ENCODE measurements at places on chromosomes 7 and 10. TPM values are rescaled to one million over a fixed set of nuclear protein-coding genes. Genes with fewer than 3 reads are reported as not detected.

Gene RBM20
- total RNA-seq, result not detected

Gene MCU
- total RNA-seq, result 14.0 TPM

DNA sequence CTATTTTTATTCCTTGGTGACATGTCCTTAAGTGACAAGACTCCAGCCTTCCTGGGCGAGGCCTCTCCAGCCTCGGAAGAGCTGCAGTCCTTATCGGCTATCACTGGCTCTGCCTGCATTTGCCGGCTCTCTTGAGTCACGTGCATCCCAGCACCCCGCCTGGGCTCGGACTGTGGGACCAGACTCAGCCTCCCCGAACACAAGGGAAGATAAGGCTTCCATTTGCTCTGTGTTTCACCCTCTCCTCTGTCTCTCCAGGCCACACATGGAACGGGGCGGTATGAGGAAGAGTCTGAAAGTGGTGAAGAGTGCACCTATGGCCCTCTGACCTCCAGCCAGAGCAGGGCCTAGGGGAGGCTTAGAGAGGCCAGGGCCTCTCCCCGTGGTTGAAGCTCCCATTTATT, 4.7 kb downstream of the GDF2 start:
- no peak for DNase-seq

Gene PVRIG
- total RNA-seq, result not detected

DNA sequence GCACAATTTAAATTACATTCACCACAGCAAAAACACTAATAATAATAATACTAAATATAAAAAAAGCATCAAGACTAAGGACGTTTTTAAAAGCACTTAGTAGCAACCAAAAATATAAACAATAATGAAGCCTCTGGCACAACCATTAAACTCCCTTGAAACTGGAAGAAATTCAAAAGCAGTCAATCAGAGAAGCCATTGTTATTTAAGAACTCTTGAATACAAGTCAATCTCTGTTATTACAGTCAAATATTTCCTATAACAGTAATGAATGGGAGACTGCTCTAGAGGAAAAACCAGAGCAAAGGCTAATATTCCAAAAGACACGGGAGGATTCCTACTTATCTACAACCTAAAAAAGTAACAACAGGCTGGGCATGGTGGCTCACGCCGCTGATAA, 164.2 kb downstream of the KMT2E start:
- DNase-seq, result no peak

DNA sequence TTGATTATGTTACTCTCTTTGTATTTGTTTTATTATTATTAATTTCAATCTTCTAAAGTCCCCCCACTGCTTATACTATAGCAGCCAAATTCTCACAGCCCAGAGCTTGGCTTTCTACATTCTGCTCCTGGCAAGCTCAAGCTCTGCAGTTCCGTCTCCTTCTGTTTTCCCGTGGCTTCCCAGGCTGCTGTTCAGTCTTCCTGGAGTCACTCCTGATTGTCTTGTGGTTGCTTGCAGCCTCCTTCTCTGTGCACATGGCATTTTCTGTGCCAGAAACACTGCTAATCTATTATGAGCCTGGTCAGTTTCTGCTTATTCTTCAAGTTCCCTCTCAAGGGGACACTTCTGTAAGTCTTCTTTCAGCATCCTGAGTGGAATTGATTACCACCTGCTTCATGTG, 533.7 kb upstream of the IGFBP3 start:
- DNase-seq, result no peak

- peak; percentile 97 for DNase-seq
Observed at GRCh38 chr10:75401569-75402485, at the start of gene ZNF503. ZNF503 (minus strand) TSS chr10:75401764; CDS start chr10:75401419, 345 bp downstream.

- DNase-seq, result no peak
Observed at GRCh38 chr7:154676422-154677073, 326.4 kb downstream of the PAXIP1 start.

DNA sequence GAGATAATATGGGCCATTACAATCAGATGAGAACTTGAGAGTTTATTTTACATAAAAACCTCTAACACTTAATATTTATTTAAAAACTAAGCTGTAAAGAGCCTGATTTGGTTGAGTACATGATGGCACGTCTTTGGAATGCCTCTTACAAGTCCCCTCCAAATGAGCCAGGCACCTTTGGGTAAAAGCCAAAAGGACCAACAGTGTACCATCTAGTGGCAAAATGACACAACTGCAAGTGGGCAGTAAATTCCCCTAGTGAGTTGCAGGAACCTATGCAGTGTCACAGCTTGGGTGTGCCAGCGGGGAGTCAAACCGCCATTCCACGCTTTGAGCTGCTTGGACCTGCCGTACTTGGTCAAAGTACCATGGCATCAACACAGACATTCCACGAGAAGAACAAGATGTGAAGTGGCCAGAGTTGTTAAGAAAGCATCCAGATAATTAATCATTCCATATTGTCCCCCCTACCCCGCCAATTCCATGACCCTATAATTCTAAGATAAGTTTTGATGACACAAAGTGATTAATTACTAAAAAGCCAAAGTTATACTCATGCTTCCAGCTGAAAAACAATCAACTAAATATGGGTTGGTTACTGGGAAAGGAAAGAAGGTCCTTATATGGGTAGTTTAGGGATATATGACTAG, 115.2 kb downstream of the SORBS1 start:
- DNase-seq, result peak; percentile 82

Gene AKR1D1
- not detected for total RNA-seq

- no peak for DNase-seq
Observed at GRCh38 chr7:112081778-112082177, 124.4 kb downstream of the DOCK4 start.

DNA sequence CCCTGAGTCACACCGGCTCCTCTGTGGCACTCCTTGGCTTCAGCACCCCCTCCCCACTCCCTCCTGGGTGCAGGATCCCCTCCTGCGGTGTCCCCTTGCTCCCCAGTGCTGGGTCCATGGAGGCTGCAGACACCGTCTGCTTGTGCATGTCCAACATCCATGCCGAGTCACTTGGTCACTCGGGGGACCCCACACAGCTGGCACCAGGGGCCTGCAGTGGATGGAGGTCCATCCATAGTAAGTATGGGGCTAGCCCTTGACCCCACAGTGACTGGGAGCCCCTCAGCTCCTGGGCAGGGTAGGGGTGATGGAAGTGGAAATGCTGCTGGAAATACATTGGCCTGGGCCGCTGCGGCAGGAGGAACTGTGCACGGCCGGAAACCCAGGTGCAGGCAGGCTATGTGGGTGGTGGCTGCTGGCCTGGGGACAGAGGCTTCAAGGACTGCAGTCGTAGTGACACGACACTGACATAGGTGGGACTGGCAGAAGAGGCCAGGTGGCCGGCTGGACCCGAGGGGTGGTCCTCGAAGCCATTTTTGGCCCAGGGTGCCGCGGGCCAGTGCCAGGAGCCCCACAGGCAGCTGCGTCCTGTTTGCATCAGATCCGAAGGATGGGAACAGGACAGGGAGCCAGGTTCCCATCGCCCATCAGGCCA, 58.9 kb downstream of the GLRX3 start:
- no peak for DNase-seq

DNA sequence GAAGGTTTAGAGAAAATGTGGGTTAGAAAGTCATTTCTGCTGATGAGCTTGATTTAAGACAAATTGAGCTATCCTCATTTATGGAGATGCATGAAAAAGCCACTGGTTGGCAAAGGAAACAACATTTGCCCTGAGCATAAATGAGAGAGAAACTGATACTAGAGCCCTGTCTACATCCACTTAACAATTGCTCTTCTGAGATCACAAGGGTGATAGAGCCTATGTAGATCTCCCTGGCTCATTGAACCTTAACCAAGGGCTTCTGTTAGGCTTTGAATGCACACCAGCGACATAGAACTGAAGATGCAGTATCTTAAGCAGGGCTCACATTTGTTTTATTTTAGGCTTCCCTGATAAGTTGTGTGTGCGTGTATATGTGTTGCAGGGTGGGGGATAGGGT, 35.0 kb downstream of the GPR141 start:
- no peak for DNase-seq

GRCh38 chr7:113100121-113100603, 13.5 kb upstream of the GPR85 start:
- peak; percentile 32 for DNase-seq

- peak; percentile 5 for DNase-seq
Observed at GRCh38 chr10:48505394-48506112, 99.3 kb downstream of the ARHGAP22 start.

Gene GSTO1
- total RNA-seq, result 54.6 TPM

Gene NPY
- not detected for total RNA-seq

Gene URGCP
- total RNA-seq, result 51.1 TPM

DNA sequence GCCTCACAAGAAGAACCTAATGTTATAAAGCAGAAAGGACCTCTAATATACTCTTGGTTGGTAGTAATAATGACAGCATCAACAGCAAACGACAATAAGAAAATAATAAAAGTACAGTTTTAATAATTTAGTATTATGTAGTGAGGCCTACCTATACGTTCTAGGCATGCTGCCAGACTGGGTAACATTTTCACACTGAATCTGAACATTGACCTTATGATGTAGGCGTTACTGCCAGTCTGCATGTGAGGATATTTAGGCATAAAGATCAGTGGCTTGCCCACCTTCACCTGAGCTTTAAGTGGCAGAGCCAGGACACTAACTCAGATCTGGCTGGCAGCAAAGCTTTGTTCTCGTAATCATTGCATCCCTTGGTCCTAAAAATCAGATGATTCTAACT, 2.5 kb downstream of the FGL2 start:
- DNase-seq, result no peak

DNA sequence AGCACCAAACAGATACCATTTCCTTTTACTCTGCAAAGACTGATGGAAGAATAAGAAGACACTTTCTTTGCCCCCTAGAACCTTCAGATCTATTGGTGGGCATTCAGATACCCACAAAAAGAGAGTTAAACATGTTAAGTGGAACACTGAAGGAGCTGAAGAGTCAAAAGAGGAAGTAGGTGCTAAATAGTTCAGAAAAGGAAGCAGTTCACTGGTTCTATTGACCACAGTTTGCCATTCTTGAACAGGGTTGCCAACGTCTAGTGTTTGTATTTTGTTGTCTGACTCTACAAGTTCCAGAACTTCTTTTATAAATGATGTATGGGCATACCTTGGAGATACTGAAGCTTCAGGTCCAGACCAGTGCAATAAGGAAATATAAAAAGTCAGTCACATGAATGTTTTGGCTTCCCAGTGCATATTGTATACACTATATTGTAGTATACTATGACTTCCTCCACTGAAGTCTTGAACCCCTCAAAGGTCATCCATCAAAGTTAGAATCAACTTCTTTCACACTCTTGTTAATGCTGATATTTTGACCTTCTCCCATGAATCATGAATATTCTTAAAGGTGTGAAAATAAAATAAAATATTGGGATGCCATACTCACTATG, 47.5 kb upstream of the AGR3 start:
- no peak for DNase-seq

- DNase-seq, result no peak
Observed at GRCh38 chr10:51852297-51852696, 152.9 kb upstream of the CSTF2T start.

Gene PRKAR2B
- total RNA-seq, result 0.15 TPM

- DNase-seq, result no peak
Observed at GRCh38 chr10:97520978-97521761, 22.4 kb downstream of the UBTD1 start.

GRCh38 chr7:2993868-2994267, 49.8 kb downstream of the CARD11 start:
- DNase-seq, result no peak

- DNase-seq, result no peak
Observed at GRCh38 chr10:124428207-124428777, 9.6 kb upstream of the OAT start.

DNA sequence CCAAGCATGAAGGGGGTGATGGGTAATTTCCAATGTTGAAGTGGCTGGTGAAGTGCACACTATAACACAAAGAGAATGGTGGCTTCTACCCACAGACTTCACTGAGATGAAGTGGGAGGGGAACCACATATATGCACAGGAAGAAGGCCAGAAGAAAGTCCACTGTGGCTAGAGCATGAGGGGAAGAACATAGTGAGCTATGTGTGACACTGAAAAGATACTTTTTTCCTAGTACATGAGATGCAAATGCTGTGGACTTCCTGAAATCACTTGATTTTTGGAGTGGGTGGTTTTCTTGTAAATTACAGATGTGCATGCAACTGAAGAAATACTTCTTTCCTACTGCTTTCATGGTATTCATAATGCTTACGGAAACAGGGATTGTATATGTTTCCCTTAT, 115.6 kb upstream of the PHYHIPL start:
- no peak for DNase-seq

DNA sequence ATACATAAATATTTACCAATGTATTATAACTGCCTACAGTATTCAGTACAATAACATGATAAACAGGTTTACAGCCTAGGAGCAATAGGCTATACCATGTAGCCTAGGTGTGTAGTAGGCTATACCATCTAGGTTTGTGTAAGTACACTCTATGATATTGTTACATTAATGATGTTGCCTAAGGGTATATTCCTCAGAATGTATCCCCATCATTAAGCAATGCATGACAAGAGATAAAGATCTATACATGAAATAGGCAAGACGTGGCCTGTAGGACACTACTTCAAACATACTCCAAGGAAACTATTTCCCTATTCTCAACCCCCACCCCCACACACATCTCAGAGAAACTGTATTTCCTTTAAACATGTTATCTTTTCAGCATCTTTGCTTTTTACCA, 15.3 kb upstream of the ADAM22 start:
- peak; percentile 28 for DNase-seq

Gene CDNF
- 2.9 TPM for total RNA-seq

Gene ADO
- total RNA-seq, result 22.1 TPM

Gene LIPF
- total RNA-seq, result not detected

- DNase-seq, result no peak
Observed at GRCh38 chr7:134419085-134419484, 39.8 kb downstream of the AKR1B1 start.

DNA sequence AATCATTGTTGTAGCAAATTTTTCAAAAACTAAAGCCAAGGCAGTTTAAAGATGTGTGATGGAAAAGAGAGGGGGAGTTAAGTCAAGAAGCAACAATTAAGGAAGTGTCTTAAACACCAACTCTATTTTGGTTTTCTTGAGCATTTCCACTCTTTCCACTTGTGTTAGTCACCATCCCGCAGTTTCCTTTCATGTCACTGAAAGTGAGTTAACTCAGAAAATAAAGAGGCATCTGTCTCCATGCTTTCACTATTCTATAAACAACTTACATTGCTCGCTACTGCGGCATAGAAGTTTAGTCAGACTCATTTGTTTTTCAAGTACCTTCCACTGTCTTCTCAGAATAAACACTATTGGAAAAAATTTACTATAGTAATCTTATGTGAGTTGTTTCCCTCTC, 284.9 kb upstream of the SEMA3D start:
- no peak for DNase-seq

DNA sequence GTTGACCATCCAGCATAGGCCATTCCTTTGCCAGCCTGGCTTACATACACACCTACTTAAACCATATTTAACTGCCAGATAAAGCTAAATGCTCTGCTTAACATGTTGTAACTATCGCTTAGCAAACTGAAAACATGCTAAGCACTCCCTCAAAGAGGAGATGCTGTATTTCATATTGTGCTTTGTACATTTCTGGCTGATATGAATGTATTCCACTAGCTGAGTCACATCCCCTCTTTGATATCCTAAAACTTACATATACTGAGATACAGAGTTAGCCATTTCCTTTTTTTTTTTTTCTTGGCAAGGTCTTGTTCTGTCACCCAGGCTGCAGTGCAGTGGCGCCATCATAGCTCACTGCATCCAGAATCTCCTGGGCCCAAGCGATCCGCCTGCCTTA, 99.4 kb downstream of the TPST1 start:
- no peak for DNase-seq

Measured in MCF 10A (cell line).